Caki2 (cell line): ENCODE measurements at places on chromosomes 11 and 22.
A peak's percentile ranks its signal among the peaks of the same experiment; 100 is the strongest.

DNA sequence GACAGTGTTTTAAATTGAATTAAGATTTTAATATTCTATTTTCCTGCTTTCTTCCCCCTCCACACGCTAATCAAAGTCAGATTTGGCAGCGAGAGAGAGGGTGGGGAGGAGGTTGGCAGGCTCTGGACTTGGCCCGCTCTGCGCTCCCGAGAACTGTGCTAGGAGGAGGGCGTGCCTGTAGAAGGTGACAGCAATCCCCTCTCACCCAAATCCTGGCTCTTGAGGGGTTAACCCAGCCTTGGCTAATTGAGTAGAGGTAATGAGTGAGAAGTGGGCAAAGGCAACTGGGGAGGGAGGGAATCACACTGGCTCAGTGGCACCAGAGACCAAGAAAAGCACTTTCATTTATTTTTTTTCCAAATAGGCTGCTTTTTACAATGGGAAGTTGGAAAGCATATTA lies 42.2 kb downstream of the BUD13 start:
- no peak for DNase-seq

DNA sequence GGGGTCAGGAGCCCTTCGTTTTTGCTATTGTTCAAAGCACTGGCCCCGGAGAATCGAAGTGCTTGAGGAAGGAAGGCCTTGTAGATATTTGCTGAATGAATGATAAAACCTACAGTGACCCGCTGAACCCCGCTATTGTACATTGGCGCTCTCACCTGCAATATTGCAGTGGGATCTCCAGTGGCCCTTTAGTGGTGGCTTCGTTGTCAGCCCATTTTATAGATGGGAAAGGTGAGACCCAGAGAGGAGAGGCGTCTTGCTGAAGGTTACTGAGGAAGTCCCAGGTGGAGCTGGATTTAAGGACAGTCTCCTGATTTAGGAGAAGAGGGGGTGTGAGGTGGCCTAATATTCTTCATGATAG lies 1.2 kb downstream of the CDC42EP2 start:
- no peak for DNase-seq

- DNase-seq = no peak
Measured at GRCh38 chr11:113243696-113244095, 70.7 kb upstream of the TTC12 start.

GRCh38 chr22:41539146-41540005 lies 4.9 kb downstream of the POLR3H start:
- no peak for DNase-seq

GRCh38 chr11:16924462-16924825 lies 89.8 kb downstream of the PLEKHA7 start:
- no peak for DNase-seq

DNA sequence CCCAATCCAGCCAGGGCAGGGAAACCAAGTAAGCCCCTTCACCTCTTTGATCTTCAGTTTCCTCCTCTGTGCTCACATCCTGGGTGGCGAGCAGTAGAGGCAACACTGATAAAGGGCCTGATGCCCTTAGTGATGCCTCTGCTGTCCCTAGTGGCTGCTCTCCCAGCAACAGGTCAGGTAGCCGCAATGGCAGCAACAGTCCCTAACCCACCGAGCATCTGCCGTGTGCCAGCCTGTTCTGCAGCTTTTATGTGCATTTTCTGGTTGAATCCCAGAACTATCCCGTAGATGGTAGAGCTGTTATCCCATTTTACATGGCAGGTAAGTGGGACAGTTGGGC lies 5.2 kb downstream of the SCYL1 start:
- DNase-seq = no peak

- DNase-seq = no peak
Measured at GRCh38 chr11:20089796-20090653, 70.2 kb downstream of the DBX1 start.

DNA sequence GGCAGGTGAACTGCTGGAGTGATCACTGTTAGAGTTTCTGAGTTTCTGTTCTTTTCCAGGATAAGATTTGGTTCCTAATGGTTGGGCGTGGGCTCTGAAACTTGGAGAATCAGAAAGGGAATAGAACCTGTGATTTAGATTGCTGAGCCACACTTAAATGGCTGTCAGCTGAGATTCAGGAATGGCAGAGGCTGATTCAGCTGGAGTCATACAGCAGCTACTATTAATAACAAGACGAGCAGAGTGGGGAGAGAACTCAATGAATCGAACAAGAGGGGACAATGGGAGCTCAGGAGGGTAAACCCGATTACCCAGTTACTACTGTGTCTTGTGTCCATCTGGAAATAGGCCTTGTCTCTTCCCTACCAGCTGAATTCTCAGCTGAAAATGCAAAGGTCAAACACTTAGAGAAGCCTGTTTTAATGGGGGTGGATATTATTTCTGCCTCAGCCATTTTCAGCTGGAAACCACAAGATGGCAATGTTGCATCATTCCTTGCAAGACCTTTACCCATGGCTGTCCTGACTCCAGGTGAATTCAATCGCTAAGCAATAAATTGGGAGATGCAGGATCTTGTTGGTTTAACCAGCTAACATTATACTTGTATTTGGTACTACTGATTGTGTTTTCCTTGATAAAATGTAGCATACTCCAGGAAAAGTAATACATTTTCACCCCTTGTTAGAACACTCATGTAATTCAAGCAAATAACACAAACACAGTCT lies 104.5 kb upstream of the RAG2 start:
- DNase-seq = peak; percentile 33

- no peak for DNase-seq
Measured at GRCh38 chr22:23696326-23696851, 5.6 kb downstream of the RGL4 start.

DNA sequence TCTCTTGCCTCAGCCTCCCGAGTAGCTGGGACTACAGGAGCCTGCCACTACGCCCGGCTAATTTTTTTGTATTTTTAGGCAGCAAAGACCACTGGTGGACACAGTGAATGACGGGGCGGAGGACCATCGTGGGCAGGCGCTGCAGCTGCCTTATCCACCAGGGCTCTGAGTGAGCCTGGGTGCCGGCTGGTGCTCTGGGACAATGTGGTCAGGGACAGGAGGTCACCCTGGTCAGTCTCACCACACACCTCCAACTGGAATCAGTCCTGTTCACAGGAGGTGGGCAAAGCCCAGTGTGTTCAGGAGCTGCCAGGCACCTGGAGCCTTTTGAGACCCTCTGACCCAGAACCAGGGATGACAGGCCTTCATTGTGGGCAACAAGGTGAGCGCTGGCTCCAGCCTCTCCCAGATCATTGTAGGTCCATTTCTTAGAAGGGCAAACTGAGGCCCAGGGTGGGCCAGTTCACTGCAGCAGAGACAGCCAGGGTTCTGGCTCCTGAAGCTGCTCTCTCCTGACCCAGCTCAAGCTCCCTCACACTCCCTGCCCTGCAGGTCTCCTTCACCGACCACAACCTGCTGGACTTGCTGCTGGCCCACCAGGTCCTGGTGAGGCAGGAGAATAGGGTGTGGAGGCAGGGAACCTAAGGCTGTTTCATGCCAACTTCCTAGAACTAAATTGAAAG lies 15.7 kb upstream of the CABP2 start:
- DNase-seq = no peak

GRCh38 chr11:20861322-20861721 lies 191.9 kb downstream of the NELL1 start:
- DNase-seq = no peak

- peak; percentile 88 for DNase-seq
Measured at GRCh38 chr11:35214792-35215193, 75.8 kb downstream of the CD44 start.

GRCh38 chr11:74579577-74580270 lies 12.7 kb upstream of the POLD3 start:
- no peak for DNase-seq

DNA sequence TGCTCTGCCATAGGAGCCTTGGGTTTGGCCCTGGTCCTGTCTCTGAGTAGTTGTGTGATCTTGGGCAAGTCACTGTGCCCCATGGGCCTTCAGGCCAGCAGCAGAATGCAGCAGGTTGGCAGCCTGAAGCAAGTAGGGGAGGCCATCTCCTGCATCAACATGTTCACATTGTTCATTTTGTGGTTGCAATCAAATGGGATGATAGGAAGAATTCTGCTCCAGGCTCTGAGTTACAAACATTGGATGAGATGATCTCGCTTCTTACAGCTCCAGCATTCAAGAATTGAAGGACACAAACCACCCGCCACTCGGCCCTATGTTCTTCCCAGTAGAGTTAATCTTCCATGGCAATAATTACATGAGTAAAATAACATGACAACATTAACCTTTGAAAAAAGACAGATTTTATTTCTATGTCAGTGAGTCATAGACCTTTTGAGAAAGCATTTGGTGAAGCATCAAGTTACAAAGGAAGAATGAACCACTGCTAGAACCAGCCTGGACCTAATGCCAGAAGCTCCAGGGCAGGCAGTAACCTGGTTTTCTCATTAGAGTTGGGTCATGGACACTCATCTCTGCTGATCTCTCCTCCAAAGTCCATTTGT lies 308.3 kb upstream of the NCAM1 start:
- no peak for DNase-seq

DNA sequence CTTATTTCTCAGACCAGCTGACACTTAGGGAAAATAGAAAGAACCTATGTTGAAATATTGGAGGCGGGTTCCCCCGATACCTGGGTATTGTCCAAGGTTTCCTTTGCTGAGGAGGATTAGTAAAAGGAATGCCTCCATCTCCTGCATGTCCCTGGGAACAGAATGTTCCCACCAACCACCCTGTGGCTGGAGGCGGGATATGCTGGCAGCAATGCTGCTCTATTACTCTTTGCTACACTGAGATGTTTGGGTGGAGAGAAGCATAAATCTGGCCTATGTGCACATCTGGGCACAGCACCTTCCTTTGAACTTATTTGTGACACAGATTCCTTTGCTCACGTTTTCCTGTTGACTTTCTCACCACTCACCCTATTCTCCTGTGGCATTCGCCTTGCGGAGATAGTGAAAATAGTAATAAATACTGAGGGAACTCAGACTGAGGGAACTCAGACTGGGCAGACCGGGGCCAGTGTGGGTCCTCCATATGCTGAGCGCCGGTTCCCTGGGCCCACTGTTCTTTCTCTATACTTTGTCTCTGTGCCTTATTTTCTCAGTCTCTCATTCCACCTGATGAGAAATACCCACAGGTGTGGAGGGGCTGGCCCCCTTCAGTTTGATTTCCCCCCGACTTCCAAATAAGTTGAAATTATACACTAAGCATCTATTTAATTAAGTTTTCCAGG lies 32.1 kb downstream of the IGLL1 start:
- DNase-seq = no peak

DNA sequence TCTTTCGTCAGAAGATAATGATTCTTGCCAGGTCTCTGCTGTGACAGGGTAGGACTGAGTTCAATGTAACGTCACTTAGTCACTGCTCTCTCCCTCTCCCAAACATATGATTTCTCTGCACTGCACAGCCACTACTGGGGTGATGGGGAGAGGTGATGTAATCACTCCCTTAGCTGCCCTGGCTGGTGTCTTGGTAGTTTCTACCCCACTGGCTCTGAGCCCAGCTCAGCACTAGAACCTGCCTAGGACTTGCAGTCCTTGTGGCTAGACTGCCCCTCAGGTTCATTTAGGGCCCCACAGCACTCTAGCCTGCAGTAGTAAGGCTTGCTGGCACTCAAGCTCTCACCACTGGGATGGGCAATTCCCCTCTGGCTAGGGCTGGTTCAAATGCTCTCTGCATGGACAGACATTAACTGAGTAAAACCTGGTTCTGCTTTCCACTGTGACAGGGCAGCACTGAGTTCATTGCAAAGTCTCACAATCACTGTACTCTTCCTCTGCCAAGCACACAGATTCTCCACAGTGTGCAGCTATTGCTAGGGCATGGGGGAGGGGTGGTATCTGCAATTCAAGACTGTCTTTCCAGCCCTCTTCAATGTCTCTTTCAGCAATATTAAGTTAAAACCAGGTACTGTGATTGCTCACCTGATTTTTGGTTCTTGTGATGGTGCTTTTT lies 571.4 kb upstream of the FAT3 start:
- DNase-seq = no peak

DNA sequence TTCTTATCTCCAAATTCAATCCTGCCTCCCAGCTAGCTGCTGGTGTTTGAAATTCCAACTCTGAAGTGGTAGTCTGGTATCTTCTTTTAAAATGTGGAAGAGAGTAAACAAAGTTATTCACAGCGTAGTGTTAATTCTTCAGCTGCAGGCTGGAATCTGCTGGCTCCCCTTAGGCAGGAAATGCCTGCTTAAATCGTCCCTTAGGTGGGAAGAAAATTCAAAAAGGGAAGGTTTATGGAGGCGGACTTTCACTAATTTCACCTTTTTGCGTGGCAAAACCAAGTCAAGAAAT lies 439.0 kb upstream of the CCDC90B start:
- no peak for DNase-seq

DNA sequence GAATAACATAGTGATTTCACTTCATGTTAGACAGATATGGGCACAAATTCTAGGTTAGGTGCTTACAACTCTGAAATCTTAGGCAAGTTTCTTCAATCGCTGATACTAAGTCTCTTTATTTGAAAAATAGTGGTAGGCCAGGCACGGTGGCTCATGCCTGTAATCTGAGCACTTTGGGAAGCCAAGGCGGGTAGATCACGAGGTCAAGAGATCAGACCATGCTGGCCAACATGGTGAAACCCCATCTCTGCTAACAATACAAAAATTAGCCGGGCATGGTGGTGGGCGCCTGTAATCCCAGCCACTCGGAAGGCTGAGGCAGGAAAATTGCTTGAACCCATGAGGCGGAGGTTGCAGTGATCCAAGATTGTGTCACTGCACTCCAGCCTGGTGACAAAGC lies 729.4 kb downstream of the METTL15 start:
- no peak for DNase-seq

DNA sequence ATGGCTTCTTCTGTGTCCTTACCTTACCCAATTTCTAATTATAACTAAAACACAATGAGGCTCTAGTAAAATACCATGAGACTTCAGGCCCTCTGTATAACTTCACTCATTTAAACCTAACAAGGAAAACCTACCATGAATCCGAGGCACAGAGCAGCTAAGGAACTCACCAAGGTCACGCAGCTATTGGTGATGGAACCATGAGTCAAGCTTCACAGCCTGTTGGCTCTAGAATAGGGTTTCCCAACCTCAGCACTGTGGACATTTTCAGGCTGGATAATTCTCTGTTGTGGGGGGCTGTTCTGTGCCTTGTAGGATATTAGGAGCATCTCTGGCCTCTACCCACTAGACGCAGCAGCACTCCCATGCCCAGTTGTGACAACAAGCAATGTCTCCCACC lies 75.7 kb downstream of the TIMP3 start:
- DNase-seq = no peak

GRCh38 chr11:60767388-60767811 lies 10.7 kb downstream of the MS4A15 start:
- no peak for DNase-seq
